ENCODE measurements at places on chromosomes 5 and 9. TPM values are rescaled to one million over a fixed set of nuclear protein-coding genes. Genes with fewer than 3 reads are reported as not detected.

The CHSY3 gene
- 12.7 TPM for total RNA-seq

The TAF11L7 gene
- not detected for total RNA-seq

The GPR21 gene
- total RNA-seq: 1.5 TPM

The TRIM7 gene
- total RNA-seq: 0.94 TPM

The ZFP2 gene
- 1.8 TPM for total RNA-seq

The FBXL7 gene
- total RNA-seq: 17.2 TPM

The NXNL2 gene
- total RNA-seq: 1.1 TPM

The OTP gene
- total RNA-seq: not detected

The FRMD3 gene
- 2.2 TPM for total RNA-seq

The DMRT3 gene
- total RNA-seq: not detected

The GLRA1 gene
- total RNA-seq: not detected

The TAF1L gene
- not detected for total RNA-seq
